Motor neuron (in vitro differentiated cells): ENCODE measurements at places on chromosomes 3 and 15.

- no peak for ATAC-seq
These were observed 150.7 kb downstream of the FNDC3B start for GRCh38 chr3:172189987-172190603.

DNA sequence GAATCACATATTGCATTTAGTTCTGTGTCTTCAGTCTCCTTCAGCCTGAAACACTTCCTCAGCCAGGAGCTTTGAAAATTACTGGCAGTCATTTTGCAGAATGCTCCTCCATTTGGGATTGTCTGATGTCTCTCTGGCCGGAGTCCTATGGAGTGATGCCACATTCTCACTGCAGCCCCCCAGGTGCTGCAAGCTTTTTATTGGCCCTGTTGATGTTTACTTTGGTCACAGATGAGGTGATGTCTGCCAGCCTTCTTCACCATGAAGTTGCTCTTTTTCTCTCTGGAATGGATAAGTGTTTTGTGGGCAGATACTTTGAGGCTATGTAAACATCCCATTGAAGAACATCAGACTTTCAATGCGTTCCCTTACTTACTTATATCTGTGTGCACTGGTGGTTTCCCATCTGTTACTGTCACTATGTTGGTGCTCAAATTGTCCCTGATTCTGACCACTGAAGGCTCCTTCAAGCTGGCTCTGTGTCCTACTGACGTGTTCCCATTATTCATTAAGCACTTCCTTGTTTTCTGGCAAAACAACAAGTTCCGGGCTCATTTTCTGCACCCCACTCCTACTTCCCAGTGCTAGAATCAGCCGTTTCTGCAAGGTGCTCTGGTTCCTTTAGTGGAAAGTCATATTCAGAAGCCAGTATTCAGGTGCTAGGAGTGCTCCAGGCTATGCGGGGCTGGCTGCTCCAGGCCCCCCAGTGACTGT, 1.4 kb upstream of the CLEC3B start:
- ATAC-seq, result no peak

DNA sequence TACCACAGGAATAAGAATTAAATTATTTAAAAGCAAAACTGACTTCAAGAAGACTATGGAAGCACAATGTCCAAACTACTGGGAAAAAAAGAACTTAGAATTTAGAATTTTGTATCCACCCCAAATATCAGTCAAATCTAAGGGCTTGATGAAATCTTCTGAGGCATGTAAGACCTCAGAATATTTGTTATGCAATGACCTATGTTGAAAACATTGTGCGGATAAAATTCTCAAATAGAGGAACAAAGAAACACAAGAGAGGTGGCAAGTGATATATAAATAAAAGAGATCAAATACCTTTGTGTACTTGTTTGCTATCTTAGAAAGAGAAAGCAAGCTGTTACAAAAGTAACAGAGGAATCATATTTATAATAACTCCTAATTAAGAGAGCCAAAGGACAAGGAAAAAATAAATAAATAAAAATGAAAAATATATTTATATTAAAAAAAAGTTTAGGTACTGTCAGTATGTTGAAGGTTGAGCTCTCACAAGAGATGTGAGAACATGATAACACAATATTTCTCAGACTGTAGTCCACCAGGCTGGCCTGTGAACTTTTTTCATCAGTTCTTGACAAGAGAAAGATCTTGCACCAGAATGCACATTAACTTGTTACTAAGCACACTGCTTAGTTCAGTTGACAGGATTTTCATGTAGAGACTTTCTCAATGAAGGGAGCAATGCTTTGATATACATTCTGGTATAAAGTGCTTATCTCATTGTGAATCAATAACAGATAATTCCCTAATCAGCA, 50.0 kb downstream of the CPA3 start:
- no peak for ATAC-seq

DNA sequence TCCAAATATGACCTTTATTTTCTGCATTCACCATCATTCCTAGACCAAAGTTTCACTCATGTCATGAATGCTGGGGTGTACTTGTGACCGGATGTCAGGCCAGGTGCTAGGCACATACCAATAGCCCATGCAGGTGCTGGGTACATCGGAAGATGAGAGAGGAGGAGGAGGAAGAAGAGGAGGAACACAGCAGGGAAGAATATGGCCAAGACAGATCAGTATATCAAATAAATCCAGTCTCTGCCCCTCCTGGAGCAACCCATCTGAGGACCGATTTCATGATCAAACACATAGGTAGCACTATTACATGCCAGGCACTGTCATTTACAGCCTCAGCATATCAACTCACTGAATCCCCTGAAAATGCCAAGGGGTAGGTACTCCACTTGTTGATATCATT, 3.0 kb upstream of the WNT7A start:
- no peak for ATAC-seq

GRCh38 chr3:73637042-73637441, 12.3 kb upstream of the PDZRN3 start:
- peak; percentile 25 for ATAC-seq

DNA sequence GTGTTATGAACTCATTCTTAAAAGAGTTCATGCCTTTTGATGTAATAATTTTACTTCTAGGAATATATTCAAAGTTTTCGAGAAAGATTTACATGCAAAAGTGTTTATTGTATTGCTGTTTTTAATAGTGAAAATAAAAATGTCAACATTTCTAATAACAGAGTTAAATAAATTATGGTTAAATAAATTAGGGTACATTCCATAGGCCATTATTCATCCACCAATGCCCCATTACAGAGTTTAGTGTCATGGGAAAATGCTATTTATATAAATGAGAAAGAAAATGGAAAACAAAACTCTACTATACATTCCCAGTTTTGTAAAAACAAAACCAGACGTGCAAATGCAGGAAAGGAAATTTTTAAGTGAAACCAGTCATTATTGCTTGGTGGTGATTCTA, 538.1 kb upstream of the TBL1XR1 start:
- ATAC-seq, result no peak

- no peak for ATAC-seq
These were observed 181.1 kb downstream of the APBA2 start for GRCh38 chr15:29066838-29067237.

DNA sequence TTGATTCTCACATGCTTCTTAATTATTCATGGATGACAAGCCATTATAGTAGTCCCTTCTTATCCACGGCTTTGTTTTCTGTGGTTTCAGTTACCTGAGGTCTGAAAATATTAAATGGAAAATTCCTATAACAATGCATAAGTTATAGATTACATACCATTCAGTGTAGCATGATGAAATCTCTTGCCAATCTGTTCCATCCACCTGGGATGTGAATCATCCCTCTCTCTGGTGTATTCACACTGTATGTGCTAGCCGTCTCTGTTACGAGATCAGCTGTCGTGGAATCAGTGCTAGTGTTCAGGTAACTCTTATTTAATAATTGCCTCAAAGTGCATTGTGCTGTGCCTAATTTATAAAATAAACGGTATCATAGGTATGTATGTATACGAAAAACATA, 5.2 kb downstream of the WDR5B start:
- peak; percentile 88 for ATAC-seq
